Activated gamma-delta T cell treated with anti-CD3 and anti-CD28 coated beads, Interleukin-2, amount 50 U/mL, for 16 hours (primary cell): ENCODE measurements at places on chromosomes 16 and 17.
A peak's percentile ranks its signal among the peaks of the same experiment; 100 is the strongest.

GRCh38 chr16:69839240-69839688 lies 77.1 kb downstream of the WWP2 start:
- no peak for DNase-seq

GRCh38 chr16:51919736-51920135 lies 627.2 kb downstream of the TOX3 start:
- DNase-seq = no peak

- no peak for DNase-seq
Measured at GRCh38 chr17:33214996-33215395, 78.1 kb downstream of the ASIC2 start.

GRCh38 chr16:56108056-56108471 lies 83.2 kb upstream of the GNAO1 start:
- DNase-seq = no peak

DNA sequence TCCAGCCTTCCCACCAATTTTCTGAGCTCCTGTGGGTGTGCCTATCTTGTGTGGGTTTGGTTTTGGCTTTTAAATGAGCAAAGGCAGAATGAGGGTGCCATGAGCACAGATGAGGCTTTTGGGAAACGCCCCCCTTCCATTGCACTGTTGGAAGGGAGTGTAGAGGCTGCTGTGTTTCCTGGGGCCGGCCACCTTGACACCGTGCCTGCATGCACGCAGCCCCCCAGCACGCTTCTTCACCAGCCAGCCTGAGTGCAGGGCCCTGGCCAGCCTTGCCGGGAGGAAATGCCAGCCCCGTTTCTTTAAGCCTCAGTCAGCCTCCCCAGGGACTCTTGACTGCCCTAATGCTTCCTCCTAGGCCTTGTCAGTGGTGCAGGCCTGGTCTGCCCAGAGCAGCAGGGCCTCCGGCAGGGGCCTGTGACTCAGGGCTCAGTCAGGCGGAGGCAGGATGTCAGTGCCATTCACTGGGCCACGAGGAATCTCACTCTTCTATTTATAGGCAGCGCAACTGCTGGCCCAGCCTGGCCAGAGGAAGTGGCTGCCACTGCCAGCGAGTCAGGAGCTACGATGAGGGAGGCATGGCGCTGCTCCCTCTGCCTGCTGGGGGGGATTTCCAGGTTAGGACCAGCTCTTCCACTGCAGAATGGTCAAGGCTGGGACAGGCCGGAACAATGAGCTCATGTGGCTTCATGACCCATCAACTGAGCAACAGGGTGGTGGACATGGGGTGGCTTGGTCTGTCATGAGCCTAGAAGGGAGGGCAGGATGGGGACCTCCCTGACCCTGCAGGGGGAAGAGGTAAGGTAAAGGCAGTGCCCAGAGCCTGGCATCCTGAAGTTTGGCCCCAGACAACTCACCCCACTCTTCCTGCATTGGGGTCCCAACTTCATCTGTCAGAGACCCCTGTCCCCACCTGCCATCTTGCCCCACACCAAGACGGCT lies 205.2 kb downstream of the RAB11FIP4 start:
- DNase-seq = no peak

GRCh38 chr17:1720856-1721386 lies 3.6 kb upstream of the WDR81 start:
- DNase-seq = peak; percentile 53

DNA sequence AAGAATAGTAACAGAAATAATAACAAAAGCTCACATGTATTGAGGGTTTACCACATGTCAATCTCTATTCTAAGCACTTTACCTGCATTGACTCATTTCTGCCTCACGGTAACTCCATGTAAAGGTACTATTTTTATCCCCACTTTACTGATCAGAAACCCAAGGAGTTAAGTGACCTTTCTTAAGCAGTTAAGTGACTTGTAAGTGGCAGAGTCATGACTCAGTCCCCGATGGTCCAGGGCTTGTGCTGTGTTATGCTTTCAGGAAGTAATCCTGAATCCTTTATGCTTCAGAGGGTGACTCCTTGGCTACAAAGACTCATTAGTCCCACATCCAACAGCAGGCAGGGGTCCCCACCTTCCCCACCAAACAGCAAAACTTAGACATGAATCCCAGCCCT lies 66.5 kb downstream of the MRM1 start:
- no peak for DNase-seq

DNA sequence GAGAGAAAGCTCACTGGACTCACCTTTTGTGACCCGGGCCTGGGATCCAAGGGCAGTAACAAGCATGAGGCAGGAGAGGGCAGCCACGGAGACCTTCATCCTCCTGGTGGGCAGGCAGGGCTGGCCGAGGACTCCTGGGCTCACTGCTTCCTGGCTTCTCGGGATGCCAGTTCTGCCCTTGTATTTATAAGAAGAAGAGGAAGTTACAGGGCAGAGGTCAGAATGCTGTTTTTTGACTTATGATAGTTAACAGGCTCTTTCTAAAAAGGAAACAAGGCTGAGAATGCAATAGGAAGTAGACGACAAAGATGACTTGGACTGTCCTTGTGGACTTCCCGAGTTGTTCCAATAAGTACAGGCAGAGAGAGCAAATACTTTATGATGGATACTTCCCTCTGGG lies at the start of gene CCL23:
Gene CCL23 (minus strand): TSS at position 174 of the 400 bp plus-strand sequence. CDS start 75 bp downstream, at position 99.
- no peak for DNase-seq
